ENCODE measurements at places on chromosomes 3 and 15.

- DNase-seq = peak; percentile 56
These were observed 88.9 kb downstream of the CLSTN2 start for GRCh38 chr3:140023616-140024530.

DNA sequence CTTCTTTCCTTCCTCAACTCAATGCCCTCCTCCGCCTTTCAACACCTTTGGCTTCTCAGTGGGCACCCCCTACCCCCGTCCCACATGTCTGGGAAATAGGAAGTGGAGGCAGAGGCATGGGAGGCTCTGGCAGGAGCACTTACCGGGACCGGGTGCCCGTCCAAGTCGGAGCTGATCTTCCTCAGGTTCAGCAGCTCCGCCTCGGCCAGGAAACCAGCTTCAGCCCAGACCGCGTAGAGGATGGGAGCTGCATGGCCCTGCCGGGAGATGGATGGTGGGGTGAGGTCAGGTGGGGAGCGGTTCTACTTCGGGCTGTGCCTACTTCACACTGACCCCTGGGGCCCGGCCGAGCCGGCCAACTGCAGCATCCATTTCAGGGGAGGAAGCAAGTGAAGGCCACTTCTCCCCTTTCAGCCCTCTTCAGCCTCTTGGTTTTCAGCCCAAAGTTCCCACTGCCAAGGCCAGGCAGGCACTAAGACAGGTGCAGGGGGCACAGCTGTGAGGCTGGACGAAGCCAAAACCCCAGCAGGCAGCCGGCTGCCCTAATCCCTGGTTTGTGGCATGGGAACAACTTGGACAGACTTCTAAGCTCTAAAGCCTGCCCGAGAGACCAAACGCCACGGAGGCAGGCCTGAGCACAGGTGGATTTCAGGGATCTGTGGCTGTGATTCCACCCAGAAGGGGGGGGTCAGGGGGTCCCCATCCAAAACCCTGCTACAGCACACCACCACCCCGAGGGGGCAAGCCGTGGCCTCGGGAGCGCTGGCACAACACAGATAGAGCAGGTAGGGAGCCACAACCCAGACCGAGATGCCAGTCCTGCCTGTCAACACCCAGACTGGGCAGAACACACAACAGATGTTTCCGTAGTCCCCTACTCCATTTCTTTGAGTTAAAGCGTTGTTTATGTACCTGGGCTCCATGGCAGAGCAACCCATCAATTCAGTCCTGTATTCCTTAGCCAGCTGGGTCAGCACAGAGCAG is 14.5 kb downstream of the TKT start:
- DNase-seq = no peak

GRCh38 chr3:71063773-71064290 is 519.7 kb downstream of the FOXP1 start:
- DNase-seq = no peak

DNA sequence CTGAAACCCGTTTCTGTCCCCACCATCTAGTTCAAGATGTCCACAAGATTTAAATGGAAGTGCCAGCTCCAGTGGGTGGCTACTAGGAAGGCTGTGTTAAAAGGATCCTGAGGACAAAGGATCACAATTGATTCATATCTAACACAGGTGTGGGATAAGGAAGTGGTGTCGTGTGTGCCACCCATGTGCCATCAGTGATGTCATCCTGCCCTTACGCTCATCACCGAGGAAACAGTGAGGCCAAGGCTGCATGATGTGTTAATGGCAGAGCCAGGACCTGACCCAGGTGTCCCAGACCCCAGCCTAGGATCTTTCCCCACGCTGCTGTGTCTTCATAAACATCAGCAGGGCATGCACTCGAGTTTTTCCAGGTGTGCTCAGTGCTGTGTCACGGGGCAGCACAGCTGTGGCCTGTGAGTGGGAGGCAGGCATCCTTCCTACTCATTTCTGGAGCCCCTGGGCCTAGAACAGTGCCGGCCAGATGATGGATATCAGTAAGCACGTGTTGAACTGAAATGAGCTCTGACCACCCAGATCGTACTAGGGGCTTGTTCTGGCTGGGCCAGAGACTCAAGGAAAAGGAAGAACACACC is 10.6 kb upstream of the TGM5 start:
- DNase-seq = no peak

- DNase-seq = no peak
These were observed 6.0 kb downstream of the ONECUT1 start for GRCh38 chr15:52783929-52784798.

DNA sequence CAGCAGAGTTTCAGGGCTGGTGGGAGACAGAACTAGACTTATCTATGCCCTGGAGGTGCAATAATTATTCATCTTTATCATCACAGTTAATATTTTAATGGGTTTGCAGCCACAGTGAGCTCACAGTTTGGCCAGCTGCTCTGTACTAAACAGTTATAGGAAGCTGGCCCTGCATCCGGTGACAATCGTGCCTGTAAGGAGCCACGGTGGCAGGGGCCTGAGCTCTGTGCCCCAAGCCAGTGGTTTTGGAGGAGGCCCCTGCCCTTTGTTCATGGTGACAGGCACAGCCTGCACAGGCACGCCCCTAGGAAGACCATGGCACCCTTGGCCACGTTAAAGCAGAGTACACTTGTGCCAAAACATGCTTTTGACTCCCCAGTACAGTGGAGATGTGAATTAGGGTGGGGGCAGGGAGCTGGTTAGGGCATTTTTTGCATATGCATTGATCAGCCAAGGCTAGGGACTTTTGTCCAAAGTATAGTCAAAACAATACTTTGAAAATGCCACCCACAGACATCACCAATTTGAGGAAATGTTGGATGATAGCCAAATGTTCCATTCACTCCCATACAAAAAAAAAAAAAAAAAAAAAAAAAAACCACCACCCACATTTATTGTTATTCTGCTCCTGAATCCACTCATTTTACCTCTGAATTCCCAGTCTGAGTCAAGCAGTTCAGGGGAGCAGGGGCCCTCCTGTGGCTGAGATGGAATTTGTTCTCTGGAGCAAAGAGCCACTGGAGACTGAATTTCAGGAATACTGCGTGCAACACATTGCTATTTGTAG is 3.4 kb upstream of the RFTN1 start:
- no peak for DNase-seq

DNA sequence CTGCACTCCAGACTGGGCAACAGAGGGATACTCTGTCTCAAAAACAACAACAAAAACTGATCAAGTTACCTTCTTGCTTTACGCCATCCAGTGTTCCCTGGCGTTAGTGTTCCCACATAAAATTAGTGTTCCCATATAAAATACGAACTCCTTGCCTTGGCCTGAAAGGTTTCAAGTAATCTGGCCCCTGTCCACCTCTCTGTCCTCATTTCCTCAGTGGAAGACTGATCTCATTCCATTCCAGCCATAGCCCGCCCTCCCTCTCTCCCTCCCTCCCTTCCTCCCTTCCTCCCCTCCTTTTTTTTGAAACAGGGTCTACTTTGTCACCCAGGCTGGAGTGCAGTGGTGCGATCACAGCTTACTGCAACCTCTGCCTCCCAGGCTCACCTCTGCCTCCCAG is 2.8 kb upstream of the CAND2 start:
- no peak for DNase-seq

- no peak for DNase-seq
These were observed 434.5 kb downstream of the MFSD1 start for GRCh38 chr3:159236321-159236720.

- DNase-seq = no peak
These were observed at the start of gene SOX14 for GRCh38 chr3:137764001-137764433. TSS of gene SOX14 (plus strand) at chr3:137764315. CDS start at chr3:137764785, 470 bp downstream.

DNA sequence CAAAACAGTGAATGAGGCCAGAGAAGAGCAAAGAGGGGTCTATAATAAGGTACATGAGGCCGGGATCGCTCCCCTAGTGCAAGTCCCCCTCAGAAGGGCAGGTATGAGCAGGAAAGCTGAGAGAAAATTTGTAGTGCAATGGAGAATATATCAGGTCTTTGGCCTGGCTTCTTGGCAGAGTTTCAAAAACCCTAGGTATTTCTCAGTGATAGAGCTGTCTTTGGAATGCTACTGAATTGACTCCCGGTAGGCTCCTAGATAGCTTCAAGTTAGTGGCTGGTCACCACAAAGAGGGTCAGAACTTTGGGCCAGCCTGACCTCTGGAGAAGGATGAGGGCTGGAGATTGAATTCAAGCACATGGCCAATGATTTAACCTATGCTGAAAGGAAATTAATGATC is 30.6 kb upstream of the OXTR start:
- DNase-seq = no peak

DNA sequence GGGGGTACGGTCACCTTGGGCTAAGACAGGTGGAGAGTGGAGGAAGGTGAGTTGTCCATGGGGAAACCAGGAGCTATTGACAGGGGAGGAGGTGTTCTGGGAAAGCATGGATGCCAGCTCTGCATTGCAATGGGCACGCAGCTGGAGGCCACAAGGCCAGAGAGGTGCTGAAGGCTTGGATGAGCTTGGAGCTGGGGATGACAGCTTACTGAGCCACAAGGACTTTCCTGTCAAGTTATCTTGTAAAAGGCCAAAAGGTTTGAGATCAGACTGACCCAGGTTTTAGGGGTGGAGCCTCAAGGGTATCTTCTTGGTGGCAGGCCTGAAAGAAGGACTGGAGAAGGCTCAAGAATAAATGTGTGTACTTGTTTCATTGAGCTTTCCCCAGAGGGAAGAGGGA is 115.2 kb downstream of the ASB7 start:
- DNase-seq = no peak

DNA sequence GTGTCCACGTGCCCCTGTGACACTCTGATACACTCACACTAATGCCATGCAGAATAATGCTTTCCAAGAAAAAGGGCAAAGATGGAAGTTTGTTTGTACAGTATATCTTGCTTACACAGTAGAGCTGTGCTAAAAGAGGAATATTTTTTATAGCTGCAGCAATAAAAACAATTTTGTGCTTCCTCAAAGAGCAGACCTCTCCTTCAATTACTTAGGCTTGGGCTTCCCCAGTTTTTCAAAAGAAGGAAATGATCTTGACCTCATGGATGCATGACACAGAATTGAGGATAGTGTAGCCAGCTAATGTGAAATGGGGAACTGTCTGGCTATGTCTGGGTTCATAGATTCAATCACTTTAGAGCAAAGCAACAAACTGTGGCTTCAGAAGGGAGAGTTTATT is 137.4 kb downstream of the STT3B start:
- no peak for DNase-seq

- no peak for DNase-seq
These were observed 14.2 kb upstream of the ADIPOQ start for GRCh38 chr3:186828340-186828739.

- no peak for DNase-seq
These were observed 45.0 kb downstream of the SUCNR1 start for GRCh38 chr3:151918253-151919029.

GRCh38 chr15:41671656-41672648 is 11.7 kb downstream of the MGA start:
- DNase-seq = no peak

DNA sequence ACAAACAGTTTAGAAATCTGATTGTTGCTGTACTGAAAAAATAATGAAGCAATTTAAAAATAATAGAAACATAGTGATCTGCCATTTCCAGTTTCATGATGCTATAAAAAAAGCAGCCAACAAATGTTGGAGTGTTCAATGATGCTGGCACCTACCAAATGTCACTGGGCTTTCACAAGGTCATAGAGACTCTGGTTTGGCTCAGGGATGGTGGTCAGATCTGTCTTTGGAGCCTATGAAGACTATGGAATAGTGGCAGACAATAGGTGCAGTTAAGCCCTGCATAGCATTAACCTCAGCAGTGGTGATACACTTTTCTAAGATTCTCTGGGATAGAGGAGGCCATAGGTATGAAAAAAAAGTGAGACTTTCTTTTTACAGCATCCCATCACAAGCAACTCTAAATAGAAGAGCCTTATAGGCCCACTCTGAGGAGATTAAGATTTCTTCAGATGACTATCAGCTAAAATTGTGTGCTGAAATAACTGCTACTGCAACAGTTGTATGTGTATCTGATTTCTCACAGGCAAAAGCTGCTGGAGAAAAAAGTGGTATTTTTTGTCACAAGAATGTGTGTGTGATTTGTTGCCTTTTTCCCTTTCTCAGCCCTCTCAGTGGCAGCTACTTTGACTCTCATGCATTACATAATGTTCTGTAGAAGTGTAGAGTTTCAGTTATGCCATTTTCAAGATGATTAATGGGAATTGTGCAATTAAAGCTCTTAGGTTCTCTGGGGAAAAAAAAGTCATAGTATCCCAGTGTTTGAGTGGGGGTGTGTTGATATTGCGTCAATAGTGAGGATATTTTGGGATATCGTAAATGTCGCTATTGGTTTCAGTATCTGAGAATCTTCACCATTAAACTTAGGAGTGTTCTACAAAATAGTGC is 137.4 kb downstream of the MBNL1 start:
- no peak for DNase-seq

DNA sequence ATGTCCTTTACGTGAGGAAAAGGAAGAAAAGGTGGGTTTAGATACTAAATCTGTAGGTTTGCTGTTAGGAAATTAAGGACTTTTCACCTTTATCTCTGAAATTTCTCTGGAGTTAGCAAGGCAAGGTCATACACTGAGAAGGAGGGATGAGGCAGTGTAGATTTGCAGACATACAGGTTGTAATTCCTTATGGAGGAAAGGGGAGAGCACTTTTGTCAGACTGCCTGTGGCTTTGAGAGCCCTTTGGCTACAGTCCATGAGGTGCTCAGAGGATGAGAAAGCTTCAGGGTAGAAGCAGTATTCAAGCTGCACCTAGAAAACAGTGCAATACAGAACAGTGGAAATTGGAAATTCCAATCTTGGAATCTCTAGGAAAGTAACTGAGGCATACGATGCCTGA is 8.3 kb downstream of the RPL14 start:
- DNase-seq = no peak

DNA sequence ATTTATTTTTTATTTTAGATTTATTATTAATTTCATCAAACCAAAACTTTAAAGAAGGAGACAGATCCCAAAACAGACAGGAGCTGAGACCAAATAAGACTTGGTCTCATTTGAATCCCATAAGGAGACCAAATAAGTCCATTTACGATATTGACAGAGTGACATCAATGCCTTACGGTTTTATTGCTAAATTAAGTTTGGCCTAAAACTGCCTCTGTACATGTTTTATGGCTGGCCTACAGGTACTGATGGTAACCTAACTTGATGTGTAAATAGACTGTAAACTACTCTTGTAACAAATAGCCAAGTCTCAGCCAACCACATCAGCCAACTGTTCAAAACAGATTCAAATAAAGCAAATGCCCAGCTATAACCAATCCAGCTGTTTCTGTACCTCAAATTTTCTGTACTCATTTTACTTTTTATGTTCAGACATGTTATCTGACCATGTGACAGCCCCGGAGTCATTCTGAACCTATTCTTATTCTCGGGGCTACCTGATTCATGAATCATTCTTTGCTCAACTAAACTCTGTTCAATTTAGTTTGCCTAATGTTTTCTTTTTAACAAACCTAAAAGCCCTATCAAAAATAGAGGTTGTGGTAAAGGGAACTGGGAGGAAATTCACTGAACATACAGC is 89.4 kb upstream of the CDAN1 start:
- DNase-seq = no peak

- DNase-seq = no peak
These were observed 854.1 kb downstream of the ROBO1 start for GRCh38 chr3:78913711-78914110.

- no peak for DNase-seq
These were observed 92.0 kb upstream of the TSEN2 start for GRCh38 chr3:12392101-12392878.

GRCh38 chr15:39363761-39364586 is 216.9 kb upstream of the THBS1 start:
- DNase-seq = no peak

- peak; percentile 74 for DNase-seq
These were observed 8.9 kb downstream of the CISH start for GRCh38 chr3:50602595-50603191.

All from ureter (tissue), 1 donor.